ENCODE measurements at places on chromosomes 3 and 15.

GRCh38 chr15:48946074-48946839 lies 17.5 kb downstream of the SHC4 start:
- peak; percentile 60 for DNase-seq

DNA sequence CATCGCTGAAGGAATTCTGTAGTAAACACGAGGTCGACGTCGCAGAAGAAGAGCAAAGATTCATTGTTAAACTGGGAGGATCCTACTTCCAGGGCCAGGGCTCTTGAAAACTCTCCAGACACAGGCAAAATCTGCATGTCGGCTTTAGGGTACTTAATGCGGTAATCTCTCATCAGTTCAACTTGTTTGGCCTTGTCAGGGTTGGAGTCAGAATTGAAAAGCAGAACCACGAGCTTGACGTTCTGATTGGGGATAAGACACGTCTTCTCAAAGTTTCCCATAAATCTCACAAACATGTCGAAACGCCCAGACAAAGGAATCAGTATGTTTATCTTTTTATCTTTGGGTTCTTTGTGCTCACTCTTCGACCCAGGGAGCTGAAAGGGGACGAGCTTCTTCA lies 74.0 kb downstream of the CHSY1 start:
- no peak for DNase-seq

DNA sequence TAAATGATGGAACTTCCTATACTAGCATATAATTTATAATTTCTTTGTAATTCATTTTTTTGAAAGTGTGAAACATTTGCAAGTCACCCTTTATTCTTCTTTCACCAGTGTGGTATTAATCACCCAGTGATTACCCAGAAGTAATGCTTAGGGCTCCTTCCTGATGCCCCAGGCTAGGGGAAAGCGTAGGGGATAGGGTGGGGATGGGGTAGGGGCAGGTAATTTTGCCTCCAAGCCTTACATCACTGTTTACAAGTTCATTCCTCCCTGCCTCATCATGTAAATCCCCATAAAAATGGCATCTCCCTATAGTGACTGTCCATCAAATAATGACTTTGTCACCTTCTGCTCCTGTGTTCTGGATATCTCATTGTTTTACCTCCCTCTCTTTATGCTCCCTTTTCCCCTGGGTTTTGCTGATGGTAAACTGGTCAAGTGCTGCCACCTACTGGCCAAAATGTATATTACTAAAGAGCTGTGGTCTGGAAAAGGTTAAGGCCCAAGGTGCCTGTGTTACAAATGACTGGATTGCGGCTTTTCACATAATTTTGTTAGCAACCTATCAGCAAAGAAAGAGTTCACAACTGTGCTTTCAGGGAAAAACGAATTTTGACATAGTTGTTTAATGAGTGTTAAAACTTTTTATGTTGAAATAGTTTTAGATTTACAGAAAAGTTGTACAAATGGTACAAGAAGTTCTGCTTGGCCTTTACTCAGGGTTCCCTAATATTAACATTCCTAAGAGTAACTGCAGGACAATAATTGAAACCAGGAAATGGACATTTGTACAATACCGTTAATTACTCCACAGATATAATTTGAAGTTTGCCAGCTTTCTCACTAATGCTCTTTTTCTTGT lies 54.7 kb downstream of the ONECUT1 start:
- peak; percentile 43 for DNase-seq

DNA sequence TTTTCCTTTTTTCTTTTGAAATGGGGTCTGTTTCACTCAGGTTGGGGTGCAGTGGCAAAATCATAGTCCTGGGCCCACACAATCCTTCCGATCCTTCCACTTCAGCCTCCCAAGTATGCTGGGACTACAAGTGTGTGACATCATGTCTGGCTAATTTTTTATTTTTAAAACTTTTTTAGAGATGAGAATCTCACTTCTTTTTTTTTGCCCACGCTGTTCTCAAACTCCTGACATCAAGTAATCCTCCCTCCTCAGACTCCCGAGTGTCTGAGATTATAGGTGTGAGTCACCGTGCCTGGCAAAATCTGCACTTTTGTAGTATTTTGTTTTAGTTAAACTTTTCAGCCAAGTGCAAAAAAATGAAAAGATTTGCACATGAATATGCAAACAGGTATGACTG lies 171.0 kb downstream of the FNDC3B start:
- DNase-seq: no peak

- DNase-seq: no peak
Observed at GRCh38 chr3:117645561-117646242, 936.1 kb downstream of the TUSC7 start.

GRCh38 chr3:117756563-117756962 lies 1047.0 kb downstream of the TUSC7 start:
- DNase-seq: no peak

GRCh38 chr3:123813876-123814275 lies 70.3 kb downstream of the MYLK start:
- no peak for DNase-seq

DNA sequence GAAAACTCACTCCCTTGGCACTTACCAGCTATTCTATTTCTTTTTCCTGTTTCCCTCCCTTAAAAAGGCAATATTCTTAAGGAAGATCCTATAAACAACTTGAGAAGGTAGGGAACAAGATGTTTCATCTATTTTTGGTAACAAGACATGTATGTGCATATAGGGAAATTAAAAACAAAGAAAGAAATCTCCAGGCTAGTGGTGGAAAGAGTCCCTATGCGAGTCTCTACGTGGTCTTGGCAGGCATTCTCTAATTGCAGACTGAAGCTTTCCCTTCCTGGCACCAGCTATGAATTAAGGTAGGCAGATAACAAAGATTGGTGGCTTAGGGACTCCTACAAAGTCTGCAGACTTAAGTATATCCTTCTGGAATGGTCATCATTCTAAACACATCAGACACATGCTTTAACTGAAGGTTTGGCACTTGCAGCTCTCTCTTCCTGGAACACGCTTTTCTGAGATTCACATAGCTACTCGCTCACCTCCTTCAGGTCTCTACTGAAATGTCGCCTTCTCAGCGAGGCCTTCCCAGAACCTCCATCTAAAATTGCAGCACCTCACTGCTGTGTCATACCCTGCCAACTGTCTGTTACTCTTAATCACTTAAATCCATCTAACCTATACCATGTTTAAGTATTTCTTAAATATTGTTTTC lies 336.0 kb downstream of the VGLL3 start:
- no peak for DNase-seq

DNA sequence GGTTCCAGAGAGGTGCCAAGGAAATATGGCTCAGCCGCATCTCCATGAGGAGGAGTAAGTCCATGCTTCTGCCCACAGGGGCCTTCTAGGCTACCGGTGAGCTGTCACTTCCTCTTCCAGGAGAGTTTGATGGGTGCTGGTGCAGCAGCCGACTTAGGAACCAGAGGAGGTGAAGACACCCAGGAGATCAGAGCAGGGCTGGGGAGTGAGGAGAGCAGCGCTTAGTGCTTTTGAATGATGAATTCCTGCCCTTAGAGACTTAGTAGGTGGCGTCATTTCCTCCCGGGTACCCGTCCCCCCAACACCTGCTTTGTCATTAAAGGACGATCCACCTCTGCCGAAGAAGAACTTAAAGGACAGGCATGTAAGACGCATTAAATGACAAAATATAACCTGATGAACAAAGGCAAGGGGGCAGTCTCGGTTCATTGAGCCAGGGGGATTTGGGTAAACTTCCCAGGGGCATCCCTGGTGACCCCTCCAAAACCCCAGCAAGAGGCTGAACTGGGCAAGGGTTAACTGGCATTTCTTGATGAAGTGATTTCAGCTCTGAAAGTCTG lies 67.6 kb downstream of the HES1 start:
- DNase-seq: no peak

- no peak for DNase-seq
Observed at GRCh38 chr3:13198264-13198879, 125.1 kb upstream of the IQSEC1 start.

GRCh38 chr3:130787422-130788068 lies 40.9 kb upstream of the PIK3R4 start:
- DNase-seq: no peak

GRCh38 chr15:70892912-70893560 lies 410 bp downstream of the LRRC49 start:
- DNase-seq: no peak

DNA sequence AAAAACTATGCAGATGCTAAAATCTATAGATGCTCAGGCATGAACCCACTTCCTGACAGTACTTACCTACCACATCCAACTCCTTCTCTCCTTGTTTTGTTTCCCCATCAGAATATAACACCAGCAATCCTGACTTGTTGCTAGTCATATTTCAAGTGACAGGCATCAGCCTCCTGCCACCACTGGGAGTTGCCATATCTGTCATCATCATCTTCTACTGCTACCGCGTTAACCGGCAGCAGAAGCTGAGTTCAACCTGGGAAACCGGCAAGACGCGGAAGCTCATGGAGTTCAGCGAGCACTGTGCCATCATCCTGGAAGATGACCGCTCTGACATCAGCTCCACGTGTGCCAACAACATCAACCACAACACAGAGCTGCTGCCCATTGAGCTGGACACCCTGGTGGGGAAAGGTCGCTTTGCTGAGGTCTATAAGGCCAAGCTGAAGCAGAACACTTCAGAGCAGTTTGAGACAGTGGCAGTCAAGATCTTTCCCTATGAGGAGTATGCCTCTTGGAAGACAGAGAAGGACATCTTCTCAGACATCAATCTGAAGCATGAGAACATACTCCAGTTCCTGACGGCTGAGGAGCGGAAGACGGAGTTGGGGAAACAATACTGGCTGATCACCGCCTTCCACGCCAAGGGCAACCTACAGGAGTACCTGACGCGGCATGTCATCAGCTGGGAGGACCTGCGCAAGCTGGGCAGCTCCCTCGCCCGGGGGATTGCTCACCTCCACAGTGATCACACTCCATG lies 65.3 kb downstream of the TGFBR2 start:
- DNase-seq: no peak

- no peak for DNase-seq
Observed at GRCh38 chr3:196969134-196969659, 564 bp upstream of the PIGZ start.

GRCh38 chr15:45441686-45442085 lies 63.3 kb upstream of the GATM start:
- no peak for DNase-seq

- no peak for DNase-seq
Observed at GRCh38 chr3:160564258-160564911, 986 bp downstream of the KPNA4 start.

DNA sequence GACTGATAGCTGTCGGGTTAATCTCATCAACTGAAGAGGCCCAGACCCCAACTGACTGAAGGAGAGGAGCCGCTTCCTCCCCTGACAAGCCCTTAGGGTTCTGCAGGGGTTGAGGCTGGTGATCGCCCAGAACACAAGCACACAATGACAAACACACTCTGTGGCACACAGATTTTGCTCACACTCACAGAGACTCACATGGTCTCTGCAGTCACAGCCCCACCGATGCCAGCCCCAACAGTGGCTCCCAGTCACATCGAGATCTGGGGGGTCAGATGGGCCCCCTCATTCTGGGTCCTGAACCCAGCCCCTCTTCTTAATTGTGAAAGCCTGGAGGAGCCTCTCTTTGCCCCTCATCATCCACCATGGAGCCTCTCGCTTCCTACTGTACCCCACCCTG lies 16.7 kb downstream of the PTH1R start:
- no peak for DNase-seq

DNA sequence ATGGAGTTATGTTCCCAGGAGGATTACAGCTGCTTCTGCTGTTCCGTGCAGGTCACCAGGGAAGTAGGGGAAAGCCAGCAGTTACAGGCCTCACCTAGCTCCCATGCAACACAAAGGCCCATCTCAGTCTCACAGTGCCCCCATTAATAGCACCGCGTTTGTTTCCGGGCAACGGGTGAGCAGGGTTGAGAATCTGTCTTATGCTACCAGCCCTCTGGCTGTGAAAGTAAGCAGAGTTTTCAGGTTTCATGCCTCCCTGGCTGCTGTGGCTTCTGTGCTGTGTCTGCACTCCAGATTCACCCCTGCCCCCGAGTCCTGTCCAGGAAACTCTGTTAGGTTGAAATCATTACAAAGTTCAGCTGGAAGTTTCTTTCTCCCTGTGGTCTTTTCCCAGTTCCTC lies 254.4 kb upstream of the GPR149 start:
- no peak for DNase-seq

DNA sequence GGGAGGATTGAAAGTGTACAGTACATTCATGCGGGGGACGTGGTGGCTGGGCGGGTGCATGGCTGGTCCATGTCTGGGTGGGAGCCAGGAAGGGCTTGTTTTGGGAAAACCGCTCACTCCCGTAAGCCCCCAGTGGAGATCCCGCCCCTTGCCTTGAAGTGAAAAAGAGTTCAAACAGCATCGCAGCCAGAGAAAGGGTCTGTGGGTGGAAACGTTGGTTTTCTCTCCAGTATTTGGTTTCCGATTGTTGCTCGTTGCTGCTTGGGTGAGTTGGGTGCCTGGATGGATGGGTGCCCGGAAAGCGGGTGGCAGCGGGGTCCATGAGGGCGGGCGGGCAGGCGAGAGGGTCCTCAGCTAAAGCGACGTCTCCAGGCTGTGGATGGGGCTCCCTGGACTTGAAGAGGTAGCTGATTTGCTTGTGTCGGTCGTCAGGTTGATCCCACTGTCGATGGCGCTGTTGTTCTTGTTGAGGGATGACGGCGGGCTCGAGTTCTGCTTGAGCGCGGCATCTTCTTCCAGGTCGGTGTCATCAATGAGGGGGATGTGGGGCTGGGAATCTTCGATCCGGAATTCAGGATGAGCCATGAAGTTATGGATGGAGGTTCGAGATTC lies 7.7 kb upstream of the SEC13 start:
- DNase-seq: no peak

GRCh38 chr15:63052961-63053698 lies 10.6 kb downstream of the TPM1 start:
- DNase-seq: no peak

GRCh38 chr3:175066617-175067415 lies 207.7 kb downstream of the NAALADL2 start:
- no peak for DNase-seq

- no peak for DNase-seq
Observed at GRCh38 chr15:74543043-74543422, 2.0 kb downstream of the ARID3B start.

GRCh38 chr3:188531210-188531609 lies 377.3 kb downstream of the LPP start:
- peak; percentile 74 for DNase-seq

DNA sequence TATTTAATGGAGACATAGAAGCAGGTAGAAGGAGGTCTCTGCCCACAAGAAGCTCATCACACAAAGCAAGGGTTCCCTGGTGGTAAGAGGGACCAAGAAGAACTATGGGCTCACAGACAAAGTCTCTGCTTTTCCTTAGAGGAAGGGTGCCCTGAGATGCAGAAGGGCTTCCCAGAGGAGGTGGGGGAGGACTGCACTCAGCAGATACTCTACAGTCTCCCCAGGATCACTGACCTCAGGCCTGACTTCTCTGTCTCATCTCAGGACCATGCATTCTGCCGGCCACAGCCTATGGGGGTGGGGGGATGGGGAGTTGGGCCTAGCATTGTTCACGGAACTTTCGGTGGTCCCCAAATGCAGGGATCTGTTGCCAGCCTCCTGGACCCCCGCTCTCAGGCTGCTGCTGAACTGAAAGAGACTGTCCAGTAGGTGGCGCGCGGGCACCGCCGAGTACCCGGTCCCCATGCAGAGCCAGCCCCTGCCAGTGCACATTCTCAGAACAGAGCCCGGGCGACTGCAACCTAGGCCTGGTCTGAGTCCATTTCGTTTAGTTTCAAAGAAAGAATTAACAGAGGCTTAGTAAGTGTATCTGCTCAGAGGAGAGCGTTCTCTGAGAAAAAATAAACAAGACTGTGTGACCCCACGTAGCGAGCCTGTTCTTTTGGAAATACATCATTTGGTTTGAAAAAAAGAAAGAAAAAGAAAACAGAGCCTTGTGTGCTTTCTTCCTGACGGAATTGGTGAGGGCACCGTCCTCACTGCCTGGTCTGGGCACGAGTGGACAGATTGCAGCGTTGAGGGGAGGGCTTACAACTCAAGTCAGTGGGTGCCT lies 74.1 kb downstream of the LRTM1 start:
- DNase-seq: peak; percentile 24

GRCh38 chr3:179687967-179688535 lies 35.2 kb downstream of the USP13 start:
- no peak for DNase-seq

Measured in non-pigmented ciliary epithelial cell (primary cell).